ENCODE measurements at places on chromosomes 3 and 15. TPM values are rescaled to one million over a fixed set of nuclear protein-coding genes. Genes with fewer than 3 reads are reported as not detected.

- H3K36me3 ChIP-seq, result no peaks in the 10 kb centered on the region
- H3K27me3 ChIP-seq, result no peaks in the 10 kb centered on the region
- DNase-seq, result no peak
- H3K4me3 ChIP-seq, result no peak overlapping the region
Measured at GRCh38 chr3:102400766-102401165, 34.0 kb upstream of the ZPLD1 start.

GRCh38 chr15:95880031-95880570, 450.4 kb upstream of the NR2F2 start:
- no peaks in the 10 kb centered on the region for H3K36me3 ChIP-seq
- no peaks in the 10 kb centered on the region for H3K27me3 ChIP-seq
- H3K27ac ChIP-seq, result no peak overlapping the region

GRCh38 chr3:46946416-46946815, 30.1 kb downstream of the CCDC12 start:
- no peaks in the 10 kb centered on the region for H3K27me3 ChIP-seq
- no peak for DNase-seq
- no peak overlapping the region for H3K4me3 ChIP-seq
- H3K36me3 ChIP-seq, result no peaks in the 10 kb centered on the region
- peaks cover 73% of the 10 kb centered on the region for H3K4me1 ChIP-seq
- H3K27ac ChIP-seq, result peak overlapping the region; percentile 69

Gene SLC28A2
- not detected for total RNA-seq

GRCh38 chr15:96053781-96054428, 276.6 kb upstream of the NR2F2 start:
- no peak for DNase-seq
- H3K4me3 ChIP-seq, result no peak overlapping the region
- no peaks in the 10 kb centered on the region for H3K27me3 ChIP-seq
- H3K4me1 ChIP-seq, result peaks cover 6% of the 10 kb centered on the region
- no peak overlapping the region for H3K27ac ChIP-seq

DNA sequence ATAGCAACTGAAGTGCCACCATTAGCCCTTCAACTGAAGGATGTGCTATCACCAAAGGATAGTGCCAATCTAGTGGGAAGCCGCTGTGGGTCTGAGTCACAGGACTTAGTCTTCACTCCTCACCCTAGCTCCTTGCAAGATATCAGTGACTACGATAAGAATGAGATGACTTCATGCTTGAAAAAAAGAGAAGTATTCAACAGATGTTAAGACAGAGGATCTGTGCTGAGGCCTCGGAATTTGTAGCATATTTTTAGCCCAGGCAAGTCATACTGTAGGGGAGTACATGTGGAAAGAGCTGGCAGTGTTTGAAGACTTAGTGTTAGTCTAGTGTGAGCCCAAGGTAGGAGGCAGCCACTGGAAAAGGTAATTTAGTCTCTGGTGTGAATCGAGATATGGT, 270.7 kb upstream of the LRTM1 start:
- no peak overlapping the region for H3K4me3 ChIP-seq
- H3K36me3 ChIP-seq, result no peaks in the 10 kb centered on the region
- no peaks in the 10 kb centered on the region for H3K27me3 ChIP-seq
- no peak for DNase-seq
- no peaks in the 10 kb centered on the region for H3K4me1 ChIP-seq
- H3K27ac ChIP-seq, result no peak overlapping the region

- H3K4me1 ChIP-seq, result no peaks in the 10 kb centered on the region
- no peaks in the 10 kb centered on the region for H3K27me3 ChIP-seq
- H3K27ac ChIP-seq, result no peak overlapping the region
Measured at GRCh38 chr3:88621586-88621985, 471.8 kb downstream of the C3orf38 start.

GRCh38 chr15:33182278-33182905, 12.1 kb downstream of the FMN1 start:
- DNase-seq, result no peak
- no peaks in the 10 kb centered on the region for H3K4me1 ChIP-seq
- H3K4me3 ChIP-seq, result no peak overlapping the region
- H3K27me3 ChIP-seq, result no peaks in the 10 kb centered on the region
- no peaks in the 10 kb centered on the region for H3K36me3 ChIP-seq

Measured in CD4-positive, alpha-beta memory T cell (primary cell).